Fibroblast of gingiva (primary cell): ENCODE measurements at places on chromosomes 12 and 14.

- peak; percentile 5 for DNase-seq
Measured at GRCh38 chr12:117968826-117969659, at the start of gene KSR2. KSR2 (minus strand) TSS chr12:117968990; CDS start chr12:117968255, 735 bp downstream.

- DNase-seq: no peak
Measured at GRCh38 chr12:77308056-77308455, 242.7 kb upstream of the E2F7 start.

GRCh38 chr12:17588968-17589367, 501.0 kb downstream of the RERGL start:
- no peak for DNase-seq

DNA sequence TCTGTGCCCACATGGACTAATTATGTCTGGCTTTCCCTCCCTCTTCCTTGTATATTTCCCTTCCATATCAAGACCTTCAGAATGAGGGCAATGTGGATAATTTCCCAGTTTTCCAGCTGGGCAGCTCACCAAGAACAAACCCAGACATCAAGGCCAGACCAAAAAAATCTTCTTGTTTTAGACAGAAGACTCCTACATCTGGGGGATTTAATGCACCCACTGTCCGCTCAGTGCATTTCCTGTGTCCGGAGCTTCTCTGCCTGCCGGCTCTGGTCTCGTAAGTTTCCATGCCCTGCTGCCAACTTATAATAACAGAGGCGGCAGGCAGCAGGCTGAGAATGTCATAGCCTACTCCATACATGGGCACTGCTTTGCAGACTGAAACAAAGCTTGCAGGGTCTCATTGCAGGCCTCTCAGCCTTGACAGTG, 207.2 kb upstream of the BCL2L14 start:
- DNase-seq: peak; percentile 53

DNA sequence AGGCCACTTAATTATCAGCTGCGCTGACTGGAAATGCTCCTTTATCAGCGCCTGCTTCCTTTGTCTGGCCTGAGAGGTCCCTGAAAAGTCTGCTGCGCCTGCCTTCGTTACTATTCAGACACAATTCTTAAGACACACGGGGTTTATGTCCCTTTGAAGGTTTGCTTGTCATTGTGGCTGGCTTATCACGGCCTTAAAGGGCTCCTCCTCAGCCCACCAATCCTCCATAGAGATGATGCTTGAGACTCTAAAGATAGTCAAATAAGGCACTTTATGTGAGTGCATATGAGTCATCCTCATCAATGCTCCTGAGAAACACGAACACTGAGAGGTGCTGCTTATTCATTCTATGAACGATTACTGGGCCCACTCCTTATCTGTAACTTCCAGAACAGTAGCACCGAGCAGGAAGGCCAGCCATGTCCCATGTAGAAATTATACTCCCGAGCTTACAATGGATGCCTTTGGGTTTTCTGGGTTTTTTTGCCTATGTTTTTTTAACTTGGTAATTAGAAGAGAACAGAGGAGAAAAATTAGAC, 1268.2 kb upstream of the TMEM132C start:
- DNase-seq: no peak

DNA sequence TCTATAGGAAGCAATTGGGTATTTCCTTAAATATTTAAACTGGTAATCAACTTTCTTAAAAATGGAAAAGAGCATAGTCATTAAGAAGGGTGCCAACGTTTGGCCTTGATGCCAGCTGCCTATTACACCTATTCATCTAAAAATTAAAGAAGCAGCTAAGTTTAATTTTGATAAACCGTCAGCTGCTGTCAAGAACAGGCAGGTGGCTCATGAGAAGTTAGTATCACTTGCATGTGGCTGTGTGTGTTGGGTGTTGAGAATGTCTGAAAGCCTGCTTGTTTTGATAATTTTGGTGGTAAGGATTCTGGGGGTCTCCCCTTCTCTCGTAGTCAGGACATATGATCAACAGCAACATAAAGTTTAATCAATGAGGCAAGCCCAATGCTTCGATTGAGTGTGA, 6.5 kb downstream of the GLRX5 start:
- no peak for DNase-seq

DNA sequence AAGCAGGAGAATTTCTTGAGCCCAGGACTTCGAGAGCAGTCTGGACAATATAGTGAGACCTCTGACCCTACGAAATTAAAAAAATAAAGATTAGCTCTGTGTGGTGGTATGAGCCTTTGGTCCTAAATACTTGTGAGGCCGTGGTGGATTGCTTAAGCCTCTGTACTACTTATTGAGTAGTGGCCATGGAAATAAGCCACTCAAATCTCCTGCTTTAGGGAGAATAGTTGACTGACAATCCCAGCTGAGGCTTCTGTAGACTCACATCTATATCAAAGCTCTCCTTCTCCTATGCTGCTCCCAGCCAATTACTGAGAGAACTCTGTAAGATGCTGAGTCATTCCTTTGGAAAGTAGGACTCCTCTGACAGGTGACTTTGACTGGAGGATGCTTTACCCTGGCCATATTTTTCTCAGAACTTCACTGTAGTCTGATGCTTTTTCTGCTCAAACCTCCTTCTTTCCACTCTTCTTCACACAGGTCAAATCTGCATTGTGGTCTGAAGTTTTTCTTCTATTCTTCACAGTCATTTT, 420.2 kb downstream of the SLC6A15 start:
- no peak for DNase-seq
